ENCODE measurements at places on chromosomes 13 and 19. TPM values are rescaled to one million over a fixed set of nuclear protein-coding genes. Genes with fewer than 3 reads are reported as not detected.

DNA sequence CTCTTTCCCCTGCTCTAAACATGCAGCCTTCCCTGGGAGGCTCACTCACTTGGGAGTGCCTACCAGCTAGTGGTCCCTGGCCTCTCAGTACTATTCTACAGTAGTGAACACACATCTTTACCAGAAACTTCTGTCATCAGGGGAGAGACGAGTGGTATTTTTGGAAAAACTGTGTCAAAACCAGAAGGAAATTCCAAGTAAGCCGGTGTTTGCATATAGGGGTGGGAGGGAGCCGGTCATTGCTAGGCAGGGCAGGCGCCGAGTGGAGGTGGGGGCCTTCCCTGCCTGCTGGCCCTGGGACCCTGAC, 7.0 kb downstream of the RPS9 start:
- DNase-seq: no peak

DNA sequence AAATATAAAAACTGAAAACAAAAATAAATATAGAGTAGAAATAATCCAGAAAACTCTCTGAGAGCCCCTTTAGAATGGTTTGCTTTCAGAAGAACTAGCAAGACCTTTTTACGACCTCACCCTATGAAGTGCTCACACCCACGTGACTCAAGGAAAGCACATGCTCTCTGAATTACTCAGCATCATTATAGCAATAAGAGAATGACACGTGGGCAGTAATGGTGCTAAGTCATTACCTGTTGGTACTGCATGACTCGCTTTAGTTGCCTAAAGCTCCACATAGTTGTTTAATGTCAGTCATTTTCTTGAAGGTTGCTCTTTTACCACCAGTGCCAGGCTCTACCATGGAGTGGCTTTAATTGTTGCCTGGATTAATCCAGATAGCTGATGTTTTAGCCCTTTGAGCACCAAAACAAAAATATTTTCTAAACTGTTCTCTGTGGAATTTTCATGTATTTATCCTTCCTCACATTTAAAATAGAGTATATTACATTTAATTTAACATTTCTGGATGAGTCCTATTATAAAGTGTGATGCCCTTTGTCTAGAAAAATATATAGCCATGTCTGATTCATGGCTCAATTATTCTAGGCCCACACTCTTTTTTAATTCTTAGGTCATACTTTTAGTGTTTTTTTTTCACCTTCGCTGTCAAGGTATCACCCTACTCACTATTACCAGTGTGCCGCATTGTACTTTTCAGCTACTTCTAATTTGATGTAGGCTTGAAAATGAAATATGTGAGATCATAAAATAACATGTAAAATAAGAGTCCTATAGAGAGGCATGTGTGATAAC, 56.8 kb downstream of the THSD1 start:
- peak; percentile 51 for DNase-seq

DNA sequence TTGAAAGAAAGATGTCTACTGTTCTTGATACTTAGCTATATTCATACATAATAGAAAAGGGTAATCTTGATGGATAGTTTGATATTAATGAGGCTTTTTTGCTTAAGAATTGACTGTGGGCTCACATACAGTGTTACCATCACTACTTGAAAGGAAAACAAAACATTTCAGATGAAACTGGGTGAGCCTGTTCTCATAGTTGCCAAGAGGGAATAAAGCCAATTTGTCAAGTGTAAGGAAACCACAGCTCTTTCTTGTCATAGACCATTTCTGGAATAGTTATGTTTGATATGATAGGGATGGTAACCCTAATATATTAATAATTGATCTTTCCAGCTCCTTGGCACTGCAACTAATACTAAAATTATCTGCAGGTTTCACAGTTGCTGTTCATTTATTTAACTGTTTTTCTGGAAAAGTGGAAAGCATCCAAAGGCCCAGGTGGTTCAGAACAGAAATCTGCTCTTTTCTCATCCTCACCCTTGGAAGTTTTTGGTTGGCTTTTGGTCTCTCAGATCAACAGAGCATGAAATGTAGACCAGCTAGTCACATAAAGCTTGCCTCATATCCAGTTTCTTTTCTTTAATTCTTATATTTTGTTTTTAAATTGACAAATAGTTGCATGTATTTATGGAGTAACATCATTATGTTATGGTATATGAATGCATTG, 43.2 kb downstream of the ARHGEF7 start:
- DNase-seq: no peak

- peak; percentile 72 for DNase-seq
Observed at GRCh38 chr19:44745341-44745831, 3.1 kb upstream of the BCL3 start.

DNA sequence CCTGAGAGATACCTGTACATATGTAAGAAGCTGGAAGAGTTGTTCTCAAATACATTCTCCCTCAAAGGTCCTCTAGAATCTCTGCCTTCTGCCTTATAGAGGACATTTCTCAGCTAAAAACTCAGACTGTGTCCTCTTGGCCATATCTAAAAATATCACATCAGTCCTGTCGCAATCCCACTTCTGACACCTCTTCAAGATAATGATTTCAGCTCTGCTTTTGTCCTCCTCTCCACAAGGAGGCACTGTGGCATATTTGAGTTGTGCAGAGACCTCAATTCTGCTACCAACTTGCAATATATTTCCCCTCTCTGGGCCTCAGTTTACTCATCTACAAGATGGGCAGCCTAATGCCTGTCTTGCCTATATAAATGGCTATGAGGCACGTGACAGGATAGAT, 16.6 kb downstream of the ADAMTS10 start:
- DNase-seq: no peak

GRCh38 chr19:29767039-29767735, 44.6 kb upstream of the CCNE1 start:
- no peak for DNase-seq

Gene OR7A5
- not detected for total RNA-seq

Gene CRLF1
- 2.6 TPM for total RNA-seq

Gene ACP5
- not detected for total RNA-seq

Gene AKT2
- 169 TPM for total RNA-seq

Gene DZIP1
- 8.1 TPM for total RNA-seq

Gene KLK6
- total RNA-seq: 1.5 TPM

Gene ZNF234
- total RNA-seq: 9.4 TPM

Gene SIGLEC12
- total RNA-seq: not detected

GRCh38 chr19:5698635-5699422, 8.7 kb downstream of the RPL36 start:
- no peak for DNase-seq

DNA sequence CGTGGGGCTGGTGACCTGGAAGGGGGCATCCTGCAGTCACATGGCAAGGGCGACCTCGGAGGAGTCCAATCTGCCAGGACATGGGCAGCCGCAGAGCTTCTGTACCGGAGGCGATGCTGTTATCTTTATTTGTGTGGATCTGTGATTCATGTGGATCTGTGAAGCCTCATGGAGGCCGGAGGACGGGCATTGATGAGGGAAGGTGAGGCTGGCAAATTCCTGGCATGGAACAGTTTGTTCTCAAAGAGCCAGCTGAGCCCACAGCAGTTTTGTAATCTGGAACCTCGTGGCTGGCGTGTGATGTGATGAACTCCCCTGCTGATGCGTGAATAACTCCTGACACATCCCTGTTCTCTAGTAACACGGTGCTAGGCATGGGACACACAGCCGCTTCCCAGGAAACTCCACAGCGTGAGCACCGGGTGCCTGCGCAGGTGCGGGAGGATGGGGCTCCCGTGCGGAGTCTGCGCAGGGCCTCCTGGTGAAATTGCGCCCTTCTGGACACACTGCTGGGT, 40.4 kb downstream of the ATP11A start:
- DNase-seq: no peak

DNA sequence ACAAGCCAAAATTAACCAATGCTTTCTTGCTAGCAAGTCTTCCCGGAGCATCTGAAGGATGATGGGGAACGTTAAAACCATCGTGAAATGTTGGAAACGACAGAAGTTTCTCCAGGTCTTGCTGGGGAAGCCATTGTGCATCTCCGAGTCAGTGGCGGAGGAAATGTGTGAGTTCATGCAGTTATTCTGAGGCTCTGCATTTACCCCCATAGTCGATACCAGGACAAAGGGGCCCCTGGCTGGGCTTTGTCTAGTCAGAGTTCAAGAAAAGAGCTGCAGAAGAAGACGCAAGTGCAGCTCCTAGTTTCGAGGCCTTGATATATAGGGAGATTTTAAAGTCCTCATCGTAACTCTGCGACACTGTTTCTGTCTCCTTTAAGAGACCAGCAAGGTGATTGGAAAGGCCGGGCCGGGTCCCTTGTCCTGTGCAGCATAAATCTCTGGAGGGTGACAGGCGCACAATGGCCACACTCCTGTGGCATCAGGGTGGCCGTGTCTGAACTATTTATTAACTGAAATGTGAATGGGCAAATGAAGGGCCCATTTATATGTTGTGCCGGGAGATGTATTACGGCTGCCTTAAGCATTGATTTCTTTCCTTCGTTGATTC, 172.0 kb downstream of the TEX29 start:
- DNase-seq: no peak

DNA sequence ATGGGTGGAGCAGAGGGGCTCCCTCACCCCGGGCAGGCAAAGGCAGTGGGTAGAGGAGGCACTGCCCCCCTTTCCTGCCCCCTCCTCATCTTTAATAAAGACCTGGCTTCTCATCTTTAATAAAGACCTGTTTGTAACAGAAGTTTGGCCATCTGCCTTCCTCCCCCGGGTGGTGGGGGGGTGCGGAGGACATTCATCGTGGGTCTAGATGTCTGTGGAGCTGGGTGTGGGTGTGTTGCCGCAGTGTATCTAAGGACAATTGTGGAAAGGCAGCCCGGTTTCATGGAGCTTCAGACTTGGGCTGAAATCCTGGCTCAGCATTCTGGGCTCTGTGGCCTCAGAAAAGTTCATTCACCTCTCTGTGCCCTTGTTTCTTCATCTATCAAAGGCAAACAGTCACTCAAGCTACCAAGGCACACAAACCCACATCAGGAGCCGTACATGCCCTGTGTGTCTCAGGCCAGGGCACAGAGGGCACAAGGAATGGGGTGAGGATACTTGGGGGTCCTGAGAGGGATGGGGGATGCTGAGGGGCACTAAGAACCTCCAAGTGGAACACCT, 8.8 kb upstream of the SWSAP1 start:
- no peak for DNase-seq

DNA sequence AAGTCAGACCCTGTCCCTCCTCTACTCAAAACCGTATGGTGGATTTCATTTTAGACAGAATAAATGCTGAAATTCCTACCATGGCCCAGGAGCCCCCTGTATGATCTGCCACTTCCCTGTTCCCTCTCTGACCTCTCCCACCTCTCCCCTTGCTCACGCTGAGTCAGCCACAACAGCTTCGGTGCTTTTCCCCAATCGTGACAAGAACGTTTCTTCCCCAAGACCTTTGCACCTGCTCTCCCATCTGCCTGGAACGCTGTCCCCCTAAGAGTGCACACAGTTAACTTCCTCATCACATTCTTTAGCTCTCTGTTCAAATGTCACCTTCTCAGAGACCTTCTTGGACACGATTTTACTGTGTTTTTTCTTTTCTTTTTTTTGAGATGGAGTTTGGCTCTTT, 2.3 kb downstream of the VRK3 start:
- DNase-seq: no peak

GRCh38 chr13:30569901-30570576, 47.7 kb upstream of the USPL1 start:
- no peak for DNase-seq

DNA sequence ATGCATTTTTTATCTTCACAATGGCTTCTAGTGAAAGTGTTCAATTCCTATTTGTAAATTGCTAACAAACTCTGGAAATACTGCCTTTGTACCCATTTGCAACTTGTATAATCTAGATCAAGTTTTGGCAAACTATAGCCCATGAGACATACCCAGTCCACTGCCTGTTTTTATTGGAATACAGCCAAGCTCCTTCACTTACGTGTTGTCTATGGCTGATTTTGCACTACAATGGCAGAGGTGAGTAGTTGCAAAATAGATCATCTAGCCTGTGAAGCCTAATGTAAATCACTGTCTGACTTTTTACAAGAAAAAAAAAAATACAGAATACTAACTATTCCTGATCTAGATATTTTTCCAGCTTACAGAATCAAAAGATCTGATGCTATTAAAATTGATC, 37.1 kb downstream of the DZIP1 start:
- no peak for DNase-seq

GRCh38 chr19:4385291-4386040, 14.9 kb downstream of the SH3GL1 start:
- DNase-seq: no peak

DNA sequence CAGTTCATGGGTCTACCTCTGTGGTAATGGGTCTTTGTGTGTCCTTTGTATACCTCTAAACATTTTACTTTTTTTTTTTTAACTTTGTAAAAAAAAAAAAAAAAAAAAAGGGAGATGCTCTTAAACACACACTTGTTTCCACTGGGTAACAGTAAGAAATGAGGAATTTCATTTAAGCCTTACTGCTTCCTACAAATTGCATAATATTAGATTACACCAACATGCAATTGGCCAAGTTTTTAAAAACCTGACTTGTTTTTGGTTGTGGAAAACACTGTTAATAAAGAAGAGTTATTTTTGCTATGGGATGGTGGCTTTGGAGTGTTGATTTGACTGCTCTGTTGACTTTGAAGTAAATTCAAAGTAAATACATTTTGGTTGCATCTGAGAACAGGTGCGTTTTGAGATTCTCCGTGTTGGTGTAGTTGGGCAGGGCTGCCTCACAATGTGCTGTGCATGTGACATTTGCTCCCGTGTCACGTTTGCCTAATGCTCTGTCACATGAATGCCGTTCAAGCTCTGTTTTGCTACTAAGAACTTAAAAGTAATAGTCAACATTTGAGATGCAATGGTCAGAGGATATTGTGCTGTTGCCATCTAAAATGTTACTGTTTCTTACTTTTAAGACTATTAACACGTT, 202.4 kb downstream of the LMO7 start:
- DNase-seq: no peak

GRCh38 chr19:33883859-33884519, 87.3 kb downstream of the KCTD15 start:
- no peak for DNase-seq

Gene ZNF701
- 17.5 TPM for total RNA-seq

DNA sequence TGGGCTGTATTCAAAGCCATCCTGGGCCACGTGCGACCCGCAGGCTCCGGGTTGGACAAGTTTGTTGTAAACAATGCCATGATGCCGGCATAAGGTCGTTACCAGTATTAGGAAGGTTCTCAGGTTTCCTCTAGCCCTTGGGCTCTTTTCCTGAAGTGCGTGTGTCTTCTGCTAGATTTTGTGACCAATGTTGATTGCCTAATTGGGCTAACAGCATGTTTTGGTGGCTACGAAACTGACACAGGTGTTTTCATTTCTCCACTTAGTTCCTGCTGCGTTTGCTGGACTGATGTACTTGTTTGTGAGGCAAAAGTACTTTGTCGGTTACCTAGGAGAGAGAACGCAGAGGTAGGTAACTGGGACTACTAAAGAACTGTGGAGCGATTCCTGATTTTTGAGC, 20.3 kb downstream of the ALOX5AP start:
- DNase-seq: no peak

All from Caco-2 (cell line).